ENCODE measurements at places on chromosomes 16 and 17.

DNA sequence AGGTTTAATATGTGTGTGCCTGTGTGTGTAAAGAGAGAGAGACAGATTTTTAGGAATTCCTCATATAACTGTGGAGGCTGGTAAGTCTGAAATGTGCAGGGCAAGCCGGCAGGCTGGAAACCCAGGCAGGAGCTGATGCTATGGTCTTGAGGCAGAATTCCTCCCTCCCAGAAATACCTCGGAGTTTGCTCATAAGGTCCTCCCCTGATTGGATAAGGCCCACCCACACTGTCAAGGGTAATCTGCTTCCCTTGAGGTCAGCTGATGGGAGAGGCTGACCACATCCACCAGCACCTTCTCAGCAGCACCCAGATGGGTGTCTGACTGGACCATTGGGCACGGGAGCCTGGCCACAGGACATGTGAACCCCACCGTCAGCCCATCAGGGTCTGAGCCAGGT lies 42.4 kb downstream of the C16orf95 start:
- no peak for DNase-seq

DNA sequence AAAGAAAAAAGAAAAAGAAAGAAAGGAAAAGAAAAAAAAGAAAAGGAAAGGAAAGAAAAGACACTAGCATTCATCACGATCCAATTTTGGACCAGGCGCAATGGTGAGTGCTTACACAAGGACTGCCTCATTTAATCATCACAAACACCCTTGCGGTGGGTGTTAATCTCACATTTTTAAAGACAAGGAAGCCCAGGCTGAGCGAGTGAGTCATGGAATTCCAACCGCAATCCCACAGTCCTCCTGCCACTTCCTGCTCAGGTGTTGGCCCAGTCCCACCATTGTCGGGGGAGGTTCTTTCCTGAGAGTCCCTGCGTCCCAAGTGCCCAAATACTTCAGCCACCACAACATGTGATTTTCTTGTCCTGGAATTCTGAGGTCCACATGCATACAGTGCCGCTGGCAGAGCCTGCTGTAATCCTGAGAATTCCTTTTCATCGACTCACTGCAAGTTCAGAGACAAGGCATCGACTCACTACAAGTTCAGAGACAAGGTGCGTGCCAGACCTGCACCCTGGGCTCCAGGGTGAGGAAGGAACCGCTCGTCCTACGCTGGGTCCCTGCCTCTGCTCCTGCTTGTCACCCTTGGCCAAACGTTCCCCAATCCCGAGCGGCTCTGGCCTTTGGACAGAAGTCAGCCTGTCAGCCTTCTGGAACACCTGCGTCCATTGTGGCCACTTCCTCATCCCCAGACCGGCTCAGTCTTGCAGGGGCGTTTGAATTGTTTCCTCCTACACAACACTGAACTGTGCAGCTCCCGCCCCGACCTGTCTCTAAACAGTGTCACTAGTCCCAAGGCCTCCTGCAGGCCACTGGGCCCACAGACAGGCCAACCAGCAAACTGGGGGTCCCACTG lies 5.8 kb downstream of the ZG16B start:
- no peak for DNase-seq

DNA sequence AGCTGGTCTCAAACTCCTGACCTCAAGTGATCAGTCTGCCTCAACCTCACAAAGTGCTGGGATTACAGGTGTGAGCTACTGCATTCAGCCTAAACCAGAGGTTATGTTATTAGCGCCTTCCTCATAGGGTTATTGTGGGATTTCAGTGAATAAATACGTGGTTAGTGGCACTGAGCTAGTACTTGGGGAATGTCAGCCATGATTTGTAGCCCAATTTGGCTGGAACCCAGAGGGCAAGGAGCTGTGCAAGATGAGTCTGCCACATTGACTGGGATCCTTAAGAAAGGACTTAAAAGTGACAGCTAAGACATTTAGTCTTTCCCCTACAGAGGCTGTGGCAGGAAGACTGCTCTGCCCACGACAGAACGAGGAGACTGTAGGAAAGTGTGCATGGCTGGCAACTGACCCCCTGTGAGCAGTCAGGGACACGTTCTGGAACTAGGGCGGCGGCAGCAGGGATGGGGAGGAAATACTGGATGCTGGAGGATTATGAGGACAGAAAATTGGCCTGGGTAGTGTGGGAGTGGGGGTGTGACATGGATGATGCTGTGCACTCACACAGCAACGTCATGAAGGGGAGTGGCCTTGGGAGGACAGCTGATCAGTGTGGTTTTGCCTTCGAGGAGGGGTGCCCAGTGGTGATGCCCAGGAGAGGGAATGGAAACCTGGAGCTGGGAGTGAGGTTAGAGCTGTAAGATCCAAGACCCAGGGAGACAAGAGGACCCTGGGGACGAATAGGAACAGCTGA lies 14.6 kb downstream of the ATP5PD start:
- peak; percentile 71 for DNase-seq

DNA sequence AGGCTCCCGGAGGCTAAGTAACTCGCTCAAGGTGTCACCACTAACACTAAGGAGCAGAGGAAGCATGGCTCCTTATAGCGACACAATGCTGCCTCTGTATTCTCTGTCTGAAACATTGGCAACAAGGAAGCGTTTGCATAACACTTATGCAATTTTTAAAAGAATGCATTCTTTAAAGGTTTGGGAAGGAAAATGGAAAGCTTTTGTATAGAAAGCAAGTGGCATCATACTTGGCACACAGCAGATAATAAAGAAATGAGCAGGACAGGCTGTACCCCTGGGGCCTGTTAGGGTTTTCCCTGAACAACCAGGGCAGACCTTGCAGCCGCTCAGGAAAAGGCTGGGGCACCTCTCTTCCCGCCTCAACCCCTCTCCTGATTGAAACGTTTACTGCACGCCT lies 36.9 kb downstream of the PPL start:
- no peak for DNase-seq

DNA sequence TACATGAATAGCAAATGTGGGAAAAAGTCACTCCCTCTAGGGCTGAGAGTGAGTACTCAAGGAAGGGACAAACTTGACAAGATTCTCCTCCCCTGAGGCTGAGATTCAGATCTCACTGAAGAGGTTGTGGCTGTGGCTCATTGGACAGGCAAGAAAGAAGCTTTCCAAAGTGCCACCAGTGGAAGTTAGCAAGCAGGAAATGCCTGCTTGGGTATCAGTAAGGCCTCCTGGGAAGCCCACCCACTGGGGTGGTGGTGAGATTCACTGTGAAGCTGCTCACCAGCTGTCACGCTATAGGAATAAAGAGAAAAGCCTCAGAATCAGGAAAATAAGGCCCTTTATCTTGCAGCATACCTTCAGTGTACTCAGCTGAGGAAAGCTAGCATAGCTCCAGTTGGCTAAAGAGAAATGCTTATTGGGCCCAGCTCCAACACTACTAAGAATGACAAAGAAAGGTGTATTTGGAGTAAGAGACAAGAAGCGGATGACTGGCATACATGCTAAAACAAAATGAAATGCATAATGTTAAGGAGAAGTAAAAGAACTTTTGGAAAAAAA lies 274.4 kb upstream of the TOM1L1 start:
- DNase-seq, result no peak

GRCh38 chr17:73331060-73331459 lies 19.3 kb upstream of the CDC42EP4 start:
- DNase-seq, result no peak

GRCh38 chr16:69105501-69106361 lies at the start of gene HAS3:
Gene HAS3, plus strand, starts transcription at chr16:69105653. Its CDS starts 3,743 bp downstream, at chr16:69109396.
- no peak for DNase-seq

GRCh38 chr17:41529491-41529915 lies 1.4 kb upstream of the KRT19 start:
- no peak for DNase-seq

DNA sequence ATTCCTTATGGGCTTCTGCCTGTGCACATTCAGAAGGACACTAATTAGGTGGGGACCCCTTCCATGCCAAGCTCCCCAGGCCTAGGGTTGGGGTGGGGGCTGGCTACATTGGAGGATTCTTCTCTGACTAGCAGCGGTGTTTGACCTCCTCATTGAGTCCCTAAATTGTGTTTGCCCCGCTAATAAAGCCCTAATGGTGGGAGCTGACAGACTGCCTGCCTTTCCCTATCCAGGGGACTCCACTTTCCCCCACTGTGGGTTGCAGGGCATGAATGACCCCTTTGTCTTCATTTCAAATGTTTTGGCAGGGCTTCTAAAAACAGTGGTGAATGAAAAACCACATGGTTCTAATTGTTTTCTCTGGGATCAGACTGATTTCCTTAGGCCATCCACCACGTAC lies 476.8 kb upstream of the CDH11 start:
- no peak for DNase-seq
